ENCODE measurements at places on chromosomes 6 and 20.

DNA sequence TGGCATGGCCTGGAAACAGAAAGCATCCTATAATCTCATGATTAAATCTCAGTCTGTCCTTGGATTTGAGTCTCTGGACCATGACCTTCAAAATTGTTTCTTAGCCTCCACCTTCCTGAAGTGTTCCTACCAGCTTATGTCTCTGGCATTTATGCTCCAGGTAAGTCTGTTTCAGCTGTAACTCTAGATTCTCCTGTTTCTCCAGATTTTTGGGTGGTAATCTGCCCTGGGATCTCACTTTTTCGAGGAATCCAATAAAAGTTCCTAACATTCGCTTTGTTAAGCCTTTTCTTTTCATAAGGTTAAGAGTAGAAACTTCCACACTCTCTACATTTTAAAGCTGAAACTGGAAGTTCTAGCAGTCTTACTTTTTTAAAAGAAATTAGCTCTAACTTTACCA is 318.5 kb downstream of the C6orf118 start:
- DNase-seq = no peak

DNA sequence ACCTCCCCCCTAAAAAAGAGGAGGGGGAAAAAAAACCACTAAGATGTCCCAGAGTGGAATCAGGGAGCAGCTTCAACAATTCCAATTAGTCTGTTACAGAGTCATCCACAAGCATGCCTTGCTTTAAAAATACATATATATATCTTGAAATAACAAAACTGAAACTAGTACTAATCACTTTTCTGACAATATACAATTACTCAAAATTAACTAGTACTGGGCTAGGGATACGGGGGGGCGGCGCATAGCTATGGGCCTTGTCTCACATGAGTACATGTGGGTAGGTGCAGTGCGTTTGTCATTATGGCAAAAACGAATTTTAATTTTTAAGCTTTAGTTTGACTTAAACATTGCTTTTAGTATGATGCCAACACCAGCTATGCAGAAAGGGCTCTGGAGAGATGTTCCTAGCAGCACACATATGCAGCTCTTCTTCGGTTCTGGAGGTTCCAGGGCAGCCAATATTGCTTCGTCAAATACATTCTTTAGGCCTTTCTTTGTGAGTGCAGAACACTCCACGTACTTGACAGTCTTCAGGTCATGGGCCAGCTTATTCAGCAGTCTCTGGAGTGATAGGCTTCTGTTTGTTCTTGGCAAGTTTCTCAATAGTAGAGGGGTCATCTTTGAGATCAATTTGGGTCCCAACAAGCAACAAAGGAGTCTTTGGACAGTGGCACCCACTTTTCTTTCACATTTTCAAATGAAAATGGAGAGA is 38.8 kb downstream of the ITCH start:
- no peak for DNase-seq

- DNase-seq = peak; percentile 42
Observed at GRCh38 chr6:39203436-39204159, 25.7 kb downstream of the KCNK5 start.

DNA sequence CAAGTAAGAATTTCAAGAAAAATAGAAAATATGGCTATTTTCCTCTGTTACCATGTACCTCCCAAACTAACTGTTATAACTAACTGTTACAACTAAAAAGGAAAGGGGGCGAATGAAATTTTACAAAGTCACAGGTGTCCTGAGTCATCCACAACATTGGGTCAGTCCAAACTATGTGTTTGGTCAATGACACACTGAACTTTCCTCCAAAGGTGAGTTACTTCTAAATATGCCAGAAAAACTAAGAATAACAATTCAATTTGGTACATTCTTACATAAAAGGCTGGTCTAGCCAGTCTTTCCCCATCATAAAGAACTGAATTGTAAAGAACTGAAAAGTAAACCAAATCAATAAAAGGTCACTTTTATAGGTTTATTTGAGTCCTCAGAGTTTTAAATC is 44.3 kb downstream of the ILRUN start:
- DNase-seq = no peak

DNA sequence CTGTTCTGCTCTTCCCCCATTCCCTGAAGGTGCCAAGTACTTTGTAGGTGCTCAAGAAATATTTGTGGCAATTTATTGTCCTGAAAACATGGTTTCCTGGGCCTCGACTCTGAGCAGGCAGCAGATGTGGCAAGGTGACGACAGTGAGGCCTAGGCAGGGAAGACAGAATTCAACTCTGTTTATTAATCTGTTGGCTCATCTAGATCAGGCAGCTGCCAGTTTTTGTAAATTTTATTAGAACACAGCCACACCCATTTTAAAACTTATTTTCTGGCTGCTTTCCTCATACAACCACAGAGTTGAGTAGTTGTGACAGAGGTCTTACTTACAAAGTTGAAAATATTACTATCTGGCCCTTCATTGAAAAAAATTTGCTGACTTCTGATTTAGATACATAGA is 24.5 kb downstream of the MAPK14 start:
- DNase-seq = no peak

- DNase-seq = no peak
Observed at GRCh38 chr6:109998159-109998785, 20.2 kb downstream of the GPR6 start.

- peak; percentile 24 for DNase-seq
Observed at GRCh38 chr20:23152308-23152892, 66.3 kb upstream of the CD93 start.

DNA sequence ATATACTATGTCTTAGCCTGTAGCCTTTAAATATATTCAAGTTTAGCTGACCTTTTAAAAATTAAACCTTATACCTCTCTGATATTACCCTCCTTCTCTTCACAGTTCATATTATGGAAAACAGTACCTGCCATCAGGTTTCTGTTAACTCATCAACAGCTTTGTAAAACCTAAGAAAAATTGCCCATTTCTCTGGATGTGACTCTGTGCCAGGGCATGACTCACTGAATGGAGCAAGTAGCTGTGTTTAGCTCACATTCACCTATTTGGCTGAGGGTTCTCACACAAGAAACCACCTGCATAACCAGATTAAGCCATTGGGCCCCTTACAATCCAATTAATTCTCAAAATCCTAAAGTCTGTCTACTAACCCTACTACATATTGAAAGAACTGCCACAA is 678.8 kb upstream of the MARCKS start:
- no peak for DNase-seq

- no peak for DNase-seq
Observed at GRCh38 chr20:53165452-53165851, 193.3 kb downstream of the TSHZ2 start.

DNA sequence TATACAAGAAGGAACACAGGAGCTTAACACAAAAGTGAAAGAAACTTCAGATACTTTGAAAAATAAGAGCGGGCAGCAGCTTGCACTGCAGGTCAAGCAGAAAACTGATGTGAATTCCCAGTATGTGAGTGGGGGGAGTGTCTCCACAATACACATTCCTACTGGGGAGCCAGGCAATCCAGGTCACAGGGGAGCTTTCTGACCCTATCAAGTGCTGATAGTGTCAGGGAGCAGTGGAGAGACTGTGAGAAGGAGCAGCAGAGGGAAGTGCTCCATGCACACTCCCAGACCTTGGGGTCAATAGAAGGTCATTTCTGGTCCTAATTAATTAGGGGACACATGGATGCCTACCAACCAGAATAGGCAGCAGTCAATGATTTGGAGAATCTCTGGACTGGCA is 59.4 kb downstream of the PDSS2 start:
- no peak for DNase-seq

DNA sequence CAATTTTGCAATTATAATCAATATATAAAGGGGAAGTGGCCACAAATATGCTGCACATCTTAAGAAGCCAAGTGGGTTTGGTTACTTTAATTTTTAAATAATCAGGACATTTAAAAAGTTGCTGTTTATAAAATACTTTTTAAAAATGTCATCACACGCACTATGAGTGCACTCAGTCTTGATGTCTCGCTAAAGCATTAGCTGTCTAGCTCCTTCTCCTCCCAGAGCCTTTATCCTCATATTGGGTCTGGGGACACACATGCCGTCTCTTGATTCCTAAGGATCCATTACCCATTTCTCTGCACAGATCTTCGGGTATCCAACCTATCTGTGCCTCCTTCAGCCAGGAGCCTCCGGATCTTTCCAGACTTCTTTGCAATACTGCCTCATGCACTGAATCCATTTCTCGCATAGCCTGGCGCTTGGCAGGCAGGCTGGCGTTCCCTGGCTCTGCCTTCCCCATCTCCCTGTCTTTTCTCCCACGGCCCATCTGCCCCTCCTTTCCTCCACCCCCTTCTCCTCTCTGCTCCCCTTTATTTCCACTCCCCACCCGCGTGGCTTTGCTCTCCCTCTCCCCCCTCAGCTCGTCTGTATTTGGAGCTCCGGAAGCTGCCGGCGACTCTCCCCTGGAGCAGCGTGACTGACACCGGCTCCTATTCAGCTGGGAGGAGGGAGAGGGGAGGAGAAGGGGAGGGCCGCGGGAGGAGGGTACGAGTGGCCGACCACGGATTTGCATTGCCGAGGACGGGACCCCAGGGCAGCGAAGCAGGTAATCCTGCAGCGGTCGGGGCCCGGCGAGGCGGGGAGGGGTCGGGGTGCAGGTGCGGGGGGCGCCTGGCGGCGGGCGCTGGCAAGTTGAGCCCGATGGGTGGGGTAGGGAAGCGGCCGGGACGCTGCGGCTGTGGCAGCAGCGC is at the start of gene CAP2:
Gene CAP2 (plus strand): TSS at position 618 of the 914 bp plus-strand sequence. CDS start 27,961 bp downstream, outside the sequence.
- DNase-seq = peak; percentile 48

- no peak for DNase-seq
Observed at GRCh38 chr20:34526466-34526865, 10.2 kb downstream of the DYNLRB1 start.

DNA sequence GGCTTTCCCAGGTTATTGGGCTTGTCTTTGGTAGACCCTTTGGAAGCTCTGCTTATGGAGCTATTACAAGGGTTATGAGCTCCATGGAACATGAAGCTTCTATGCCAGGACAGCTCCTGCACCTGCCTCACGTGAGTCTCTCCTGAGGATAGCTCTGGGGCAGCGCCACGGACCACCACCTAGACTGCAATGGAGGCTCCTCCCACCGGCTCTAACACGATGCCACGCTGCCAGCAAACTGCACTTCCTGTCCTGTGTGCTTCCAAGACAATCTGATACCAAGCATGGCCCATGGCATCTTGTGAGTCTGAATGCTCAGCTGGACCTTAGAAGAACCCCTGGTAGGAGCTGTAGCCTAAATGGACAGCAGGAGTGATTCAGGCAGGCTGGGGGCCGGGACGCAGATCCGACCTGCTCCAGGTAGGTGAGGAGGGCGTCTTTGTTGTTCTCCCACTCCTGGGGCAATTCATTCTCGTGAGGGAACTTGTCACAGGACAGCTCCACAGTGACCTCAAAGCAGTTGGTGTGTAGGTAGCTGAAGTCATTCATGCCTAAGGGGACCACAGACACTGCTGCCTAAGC is 5.5 kb downstream of the CPXM1 start:
- no peak for DNase-seq
